Foreskin keratinocyte (primary cell): ENCODE measurements at places on chromosomes 7 and 10.
A peak's percentile ranks its signal among the peaks of the same experiment; 100 is the strongest.

GRCh38 chr10:118753331-118754228 is 1.2 kb downstream of the CACUL1 start:
- no peak for DNase-seq

- no peak for DNase-seq
Observed at GRCh38 chr7:111030336-111030735, 60.6 kb upstream of the LRRN3 start.

DNA sequence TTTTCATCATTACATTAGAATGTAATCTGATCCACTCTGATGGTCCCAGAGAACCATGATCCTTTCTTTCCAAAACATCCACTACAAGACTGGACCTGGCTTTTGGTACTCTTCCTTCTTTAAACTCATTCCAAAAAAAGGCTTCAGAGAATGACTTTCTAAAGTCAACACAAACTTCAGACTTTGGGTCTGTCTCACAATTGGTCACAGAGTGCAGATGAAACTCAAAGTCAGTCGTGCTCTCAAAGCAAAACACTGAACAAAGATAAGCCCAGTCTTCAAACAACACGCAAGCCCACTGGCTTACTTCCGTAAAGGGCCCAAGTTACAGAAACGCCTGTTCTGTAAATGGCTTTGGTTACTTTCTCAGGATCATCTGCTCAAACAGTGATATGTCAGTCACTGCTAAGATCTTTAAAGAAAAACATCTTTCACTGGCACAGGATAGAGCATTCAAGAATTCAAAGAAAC is 250.9 kb upstream of the MKLN1 start:
- no peak for DNase-seq

DNA sequence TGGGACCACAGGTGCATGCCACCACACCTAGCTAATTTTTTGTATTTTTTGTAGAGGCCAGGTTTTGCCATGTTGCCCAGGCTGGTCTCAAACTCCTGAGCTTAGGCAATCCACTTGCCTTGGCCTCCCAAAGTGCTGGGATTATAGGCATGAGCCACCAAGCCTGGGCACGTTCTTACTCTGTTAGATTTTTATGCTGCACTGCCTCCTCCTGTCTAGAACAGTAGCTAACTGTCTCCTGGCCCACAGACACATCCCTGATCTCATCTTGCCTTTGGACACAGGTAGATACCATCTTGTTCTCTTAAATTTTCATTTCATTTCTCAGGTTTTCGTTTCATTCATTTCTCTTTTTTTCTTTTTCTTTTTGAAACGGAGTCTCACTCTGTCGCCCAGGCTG is 41.1 kb downstream of the BLVRA start:
- peak; percentile 16 for DNase-seq

GRCh38 chr10:62492012-62492869 is 118.1 kb downstream of the ZNF365 start:
- DNase-seq, result peak; percentile 67

- DNase-seq, result no peak
Observed at GRCh38 chr10:74394416-74394969, 243.5 kb downstream of the ADK start.

GRCh38 chr10:11205030-11205772 is 187.5 kb downstream of the CELF2 start:
- peak; percentile 19 for DNase-seq

DNA sequence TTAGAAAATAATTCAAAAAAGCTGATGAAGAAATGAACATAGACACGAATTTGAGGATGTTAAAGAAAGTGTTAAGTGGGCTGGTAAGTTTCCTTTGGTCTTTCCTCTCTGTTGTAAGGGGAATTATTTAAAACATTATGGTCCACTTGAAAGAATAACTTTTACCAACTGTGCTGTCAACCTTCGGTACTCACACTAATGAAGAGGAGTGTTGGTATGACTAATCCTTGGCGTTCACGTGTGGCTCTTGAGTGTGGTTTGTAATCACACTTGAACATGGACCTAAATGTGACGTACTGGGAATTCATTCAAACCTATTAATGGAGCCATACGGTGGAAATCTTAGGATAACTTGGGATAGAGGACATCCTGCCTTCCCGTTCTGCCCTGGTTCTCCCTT is 41.3 kb downstream of the TBXAS1 start:
- DNase-seq, result no peak

GRCh38 chr10:30509508-30509907 is 75.5 kb downstream of the MAP3K8 start:
- no peak for DNase-seq

- no peak for DNase-seq
Observed at GRCh38 chr7:22052674-22053365, 107.1 kb upstream of the CDCA7L start.

GRCh38 chr7:148924011-148924410 is 39.9 kb upstream of the EZH2 start:
- no peak for DNase-seq

DNA sequence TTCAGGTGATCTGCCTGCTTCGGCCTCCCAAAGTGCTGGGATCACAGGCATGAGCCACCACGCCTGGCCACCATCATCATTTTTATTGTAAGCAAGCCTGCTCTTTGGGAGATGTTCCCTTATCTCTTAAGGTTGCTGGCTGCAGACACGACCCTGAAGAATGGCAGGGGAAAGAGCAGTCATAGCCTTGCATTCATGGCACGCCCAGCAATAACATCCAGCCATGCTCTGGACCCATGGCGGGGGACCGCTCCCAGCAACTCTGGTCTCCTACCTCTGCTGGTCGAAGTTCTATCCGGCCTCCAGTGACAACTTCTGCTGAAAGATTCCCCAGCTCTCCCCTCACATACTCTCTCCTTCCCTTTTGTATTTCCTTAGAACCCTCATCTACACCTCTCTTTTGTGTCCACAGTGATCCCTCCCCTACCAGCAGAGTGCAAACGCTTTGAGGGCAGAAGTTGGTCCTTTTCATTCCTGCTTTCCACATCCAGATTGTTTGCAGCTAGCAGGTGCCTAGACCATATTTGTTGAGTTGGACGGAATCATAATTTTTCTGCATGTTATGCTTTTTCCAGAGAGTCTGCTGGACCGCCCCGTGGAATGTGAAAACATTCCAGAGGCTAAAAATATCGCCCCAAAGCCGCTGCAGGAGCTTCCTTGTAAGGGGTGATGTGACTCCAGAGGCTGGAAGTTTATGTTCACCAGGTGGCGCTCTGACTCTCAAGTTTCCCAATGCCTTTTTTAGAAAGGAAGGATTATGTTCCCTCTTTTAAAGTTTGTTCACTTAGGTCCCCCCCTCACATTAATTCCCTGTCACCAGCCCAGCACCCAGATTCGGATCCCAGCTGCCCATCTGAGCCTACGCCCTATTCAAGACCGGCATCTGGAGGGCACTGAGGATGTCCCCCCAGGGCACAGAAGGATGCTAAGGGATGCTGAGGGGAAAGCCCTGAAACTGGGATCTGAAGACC is 4.3 kb upstream of the MARVELD1 start:
- DNase-seq, result peak; percentile 47

- DNase-seq, result no peak
Observed at GRCh38 chr7:2553831-2554581, 1.3 kb downstream of the BRAT1 start.

GRCh38 chr10:37146443-37146842 is 21.0 kb downstream of the ANKRD30A start:
- DNase-seq, result no peak

DNA sequence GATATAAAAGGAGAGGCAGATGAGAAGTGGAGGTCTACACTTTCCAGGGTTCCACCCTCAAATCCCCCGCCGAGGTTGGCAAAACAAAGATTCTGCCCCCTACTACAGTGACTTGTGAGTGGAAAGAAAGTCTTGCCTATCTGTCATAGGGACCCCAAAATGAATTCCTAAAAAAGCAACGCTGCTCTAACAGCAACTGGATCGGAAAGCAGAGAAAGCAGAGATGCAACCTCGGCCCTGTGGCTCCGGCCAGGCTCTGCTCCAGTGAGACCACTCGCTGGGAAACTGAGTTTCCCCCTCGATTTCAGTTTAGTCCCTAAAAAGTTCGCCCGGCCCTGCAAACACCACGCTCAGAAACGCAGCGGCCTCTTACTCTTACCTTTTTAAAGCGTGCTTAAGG is 297.9 kb upstream of the NFE2L3 start:
- no peak for DNase-seq

GRCh38 chr10:70652761-70653657 is 19.3 kb upstream of the ADAMTS14 start:
- DNase-seq, result peak; percentile 74

DNA sequence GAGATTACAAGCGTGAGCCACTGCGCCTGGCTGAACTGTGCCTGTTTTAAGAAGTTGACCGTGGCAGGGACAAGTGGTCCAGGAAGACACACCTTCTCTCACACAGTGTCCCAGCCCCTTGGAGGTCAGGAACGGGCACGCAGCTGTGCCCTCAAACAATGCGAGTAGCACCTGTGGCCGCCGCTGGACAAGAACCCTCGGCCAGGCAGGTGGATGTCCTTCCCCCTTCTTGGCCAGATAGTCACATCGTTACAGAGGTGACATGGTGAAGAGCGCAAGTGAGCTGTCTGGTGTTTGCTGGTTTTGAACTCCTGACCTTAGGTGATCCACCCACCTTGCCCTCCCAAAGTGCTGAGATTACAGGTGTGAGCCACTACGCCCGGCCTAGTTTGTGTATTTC is 8.8 kb downstream of the ZFAND2A start:
- no peak for DNase-seq

- no peak for DNase-seq
Observed at GRCh38 chr10:96097865-96098264, 32.2 kb upstream of the ZNF518A start.

DNA sequence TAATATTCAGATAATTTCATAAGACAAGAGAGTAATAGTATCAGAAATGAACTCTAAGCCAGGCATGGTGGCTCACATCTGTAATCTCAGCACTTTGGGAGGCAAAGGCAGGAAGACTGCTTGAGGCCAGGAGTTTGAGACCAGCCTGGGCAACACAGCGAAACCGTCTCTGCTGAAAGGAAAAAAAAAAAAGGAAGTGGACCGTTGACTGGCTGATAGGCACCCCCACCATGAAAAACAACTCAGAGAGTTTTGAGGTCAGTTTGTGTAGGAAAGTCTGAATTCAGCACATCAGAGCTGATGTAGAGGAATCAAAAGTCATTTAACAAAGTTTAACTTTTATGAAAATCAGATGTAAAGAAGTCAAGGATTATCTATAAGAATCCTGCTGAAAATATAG is 63.2 kb upstream of the AMPH start:
- DNase-seq, result no peak
